ENCODE measurements at places on chromosomes 4 and X.

DNA sequence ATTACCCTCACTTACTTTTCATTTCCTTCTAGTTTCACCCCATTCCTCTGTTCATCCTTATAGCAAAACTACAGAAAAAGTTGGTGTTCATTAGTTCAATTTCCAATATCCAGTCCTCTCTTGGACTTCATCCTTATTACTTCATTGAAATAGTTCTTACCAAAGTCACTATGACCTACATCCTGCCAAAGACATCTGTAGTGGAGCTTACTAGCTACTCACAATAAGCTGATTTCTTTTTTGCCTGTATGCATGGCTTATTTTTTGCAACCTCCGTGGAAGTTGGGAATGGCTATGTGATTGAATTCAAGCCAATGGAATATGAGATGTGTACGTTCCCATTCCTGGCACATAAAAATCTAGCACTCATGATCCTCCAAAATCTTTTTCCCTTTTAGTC lies 4.6 kb upstream of the CDKL2 start:
- DNase-seq = no peak

DNA sequence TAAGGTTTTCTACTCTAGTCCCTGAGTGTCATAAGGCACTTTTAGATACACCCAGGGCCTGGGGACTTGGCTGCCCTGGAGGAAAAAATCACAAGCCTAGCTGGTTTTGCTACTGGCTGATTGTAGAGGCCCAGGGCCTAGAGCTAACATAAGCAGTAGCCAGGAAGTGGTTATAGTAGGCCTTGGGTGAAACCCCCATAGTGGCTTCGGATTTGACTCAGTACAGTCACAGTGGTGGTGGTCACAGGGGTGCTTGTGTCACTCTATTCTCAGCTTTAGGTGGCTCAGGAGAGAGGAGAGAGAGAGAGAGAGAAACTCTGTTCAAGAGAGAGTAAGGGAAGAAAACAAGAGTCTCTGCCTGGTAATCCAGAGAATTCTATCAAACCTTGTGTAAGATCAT lies 194.5 kb upstream of the EDA2R start:
- no peak for DNase-seq

- no peak for DNase-seq
These were observed 34.6 kb upstream of the FAM47C start for GRCh38 chrX:36973575-36973974.

- no peak for DNase-seq
These were observed 17.7 kb upstream of the TMEM154 start for GRCh38 chr4:152697284-152698088.

- no peak for DNase-seq
These were observed 26.8 kb upstream of the ESX1 start for GRCh38 chrX:104281564-104281963.

DNA sequence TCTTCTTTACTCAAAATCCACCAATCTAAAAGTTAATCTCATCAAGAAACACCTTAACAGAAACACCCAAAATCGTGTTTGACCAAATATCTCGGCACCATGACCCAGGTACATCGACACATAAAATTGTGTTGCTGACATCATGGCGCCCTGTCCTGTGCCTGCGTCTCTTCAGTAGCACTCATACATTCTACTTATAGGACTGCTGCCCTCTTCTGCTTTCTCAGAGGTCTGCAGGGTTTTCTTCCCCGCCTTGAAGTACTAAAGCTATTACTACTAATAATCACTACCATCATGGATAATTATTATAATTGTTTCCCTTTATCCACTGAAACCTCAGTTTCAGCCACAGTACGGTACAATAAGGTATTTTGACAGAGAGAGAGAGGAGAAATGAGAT lies 1403.1 kb upstream of the TENM3 start:
- DNase-seq = no peak

DNA sequence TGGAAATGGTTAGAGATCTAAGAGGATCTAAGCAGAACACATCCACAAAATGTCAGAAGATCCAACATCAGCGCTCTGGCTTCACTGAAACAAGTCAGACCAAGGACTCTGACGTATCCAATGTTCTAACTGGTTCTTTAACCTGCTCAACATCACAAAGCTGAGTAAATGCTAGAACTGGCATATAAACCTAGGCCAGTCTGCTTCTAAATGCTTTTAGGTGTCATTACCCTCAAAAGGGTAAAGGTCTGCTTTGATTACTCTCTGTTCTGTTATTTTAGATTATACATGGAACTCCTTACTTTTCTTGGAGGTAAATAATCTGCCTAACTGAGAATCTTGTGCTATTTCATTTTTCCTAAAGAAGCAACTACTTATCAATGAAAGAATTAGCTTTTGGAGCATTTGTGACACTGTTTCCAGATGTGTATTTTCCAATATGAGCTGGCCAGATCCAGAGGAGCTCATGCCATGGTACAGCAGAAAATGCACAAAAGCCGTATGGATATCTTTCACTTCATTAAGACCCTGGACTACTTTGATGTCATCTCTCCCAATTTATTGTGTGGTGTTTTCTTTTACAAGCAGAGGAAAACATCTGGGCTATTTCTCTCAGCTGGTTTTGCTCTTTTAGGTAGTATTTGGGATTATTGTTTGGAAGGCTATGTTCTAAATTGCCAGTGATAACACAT lies 123.5 kb downstream of the RASGEF1B start:
- no peak for DNase-seq

- no peak for DNase-seq
These were observed 628.8 kb downstream of the ANKRD50 start for GRCh38 chr4:124083711-124084110.

DNA sequence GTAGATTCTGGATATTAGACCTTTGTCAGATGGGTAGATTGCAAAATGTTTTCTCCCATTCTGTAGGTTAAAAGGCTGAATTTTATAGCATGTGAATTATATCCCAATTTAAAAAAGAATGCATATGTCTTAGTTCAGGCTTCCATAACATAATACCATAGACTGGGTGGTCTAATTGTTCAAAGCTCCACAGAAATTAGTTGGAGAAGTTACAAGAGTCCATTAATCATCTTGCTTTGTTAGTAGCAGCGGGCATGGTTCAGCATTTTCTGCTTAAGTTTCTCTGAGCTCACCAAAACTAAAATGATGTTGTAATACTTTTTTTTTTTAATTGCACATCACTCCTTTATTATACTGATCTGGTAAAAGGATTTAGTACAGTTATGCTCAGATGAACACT lies 1.8 kb downstream of the PGAM4 start:
- DNase-seq = no peak

GRCh38 chrX:66408507-66408906 lies 230.4 kb downstream of the EDA2R start:
- DNase-seq = no peak

DNA sequence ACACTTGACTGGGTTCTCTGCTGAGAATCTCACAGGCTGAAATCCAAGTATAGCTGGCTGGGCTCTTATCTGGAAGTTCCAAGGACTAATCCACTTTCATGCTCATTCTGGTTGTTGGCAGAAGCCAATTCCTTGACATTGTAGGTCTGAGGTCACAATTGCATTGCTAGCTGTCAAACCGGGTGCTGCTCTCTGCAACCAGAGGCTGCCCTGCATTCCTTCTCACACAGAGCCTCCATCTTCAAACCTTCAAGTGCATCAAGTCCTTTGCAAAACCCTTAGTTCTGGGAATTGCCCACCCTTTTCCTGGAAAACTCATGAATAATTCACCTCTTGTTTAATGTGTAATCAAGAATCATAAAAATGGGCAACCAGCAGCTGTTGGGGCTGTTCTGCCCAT lies 404.2 kb downstream of the KCNIP4 start:
- no peak for DNase-seq

DNA sequence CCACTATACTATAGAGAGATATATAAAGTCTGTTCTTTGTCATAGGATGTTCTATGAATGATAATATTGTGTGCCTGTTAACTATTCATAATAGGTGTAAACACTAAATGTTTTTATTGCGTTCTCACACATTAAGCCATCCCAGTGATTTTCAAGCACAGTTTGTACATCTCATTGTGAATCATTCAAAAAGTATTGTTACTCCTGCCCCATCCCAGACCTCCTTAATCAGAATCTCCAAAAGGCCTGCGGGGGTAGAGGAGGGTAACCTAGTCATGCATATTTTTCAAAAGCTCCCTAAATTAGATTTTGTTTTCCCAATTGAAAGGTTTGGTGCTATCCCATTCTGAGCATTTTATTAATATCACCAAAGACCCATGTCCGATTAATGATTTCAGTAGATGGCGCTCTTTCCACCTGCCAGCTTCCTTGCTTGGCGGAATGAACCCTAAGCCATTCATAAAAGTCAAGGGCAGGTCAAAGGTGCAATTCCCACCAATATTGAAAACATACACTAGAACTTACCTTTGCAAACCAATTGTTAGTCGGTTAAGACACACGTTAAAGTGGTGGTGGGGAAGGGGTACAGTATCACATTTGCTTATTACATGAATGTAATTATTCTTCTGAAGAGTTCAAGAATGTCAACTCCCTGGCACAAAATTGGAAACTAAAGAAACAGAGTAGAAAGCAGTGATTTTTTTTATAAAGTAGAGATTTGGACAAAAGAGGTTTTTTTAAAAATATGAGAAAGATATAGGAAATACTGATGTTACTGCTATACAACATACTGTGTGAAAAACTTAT lies 5.8 kb upstream of the TET2 start:
- no peak for DNase-seq

Measured in AG09309 (cell line).